ENCODE measurements at places on chromosomes 11 and 22.

DNA sequence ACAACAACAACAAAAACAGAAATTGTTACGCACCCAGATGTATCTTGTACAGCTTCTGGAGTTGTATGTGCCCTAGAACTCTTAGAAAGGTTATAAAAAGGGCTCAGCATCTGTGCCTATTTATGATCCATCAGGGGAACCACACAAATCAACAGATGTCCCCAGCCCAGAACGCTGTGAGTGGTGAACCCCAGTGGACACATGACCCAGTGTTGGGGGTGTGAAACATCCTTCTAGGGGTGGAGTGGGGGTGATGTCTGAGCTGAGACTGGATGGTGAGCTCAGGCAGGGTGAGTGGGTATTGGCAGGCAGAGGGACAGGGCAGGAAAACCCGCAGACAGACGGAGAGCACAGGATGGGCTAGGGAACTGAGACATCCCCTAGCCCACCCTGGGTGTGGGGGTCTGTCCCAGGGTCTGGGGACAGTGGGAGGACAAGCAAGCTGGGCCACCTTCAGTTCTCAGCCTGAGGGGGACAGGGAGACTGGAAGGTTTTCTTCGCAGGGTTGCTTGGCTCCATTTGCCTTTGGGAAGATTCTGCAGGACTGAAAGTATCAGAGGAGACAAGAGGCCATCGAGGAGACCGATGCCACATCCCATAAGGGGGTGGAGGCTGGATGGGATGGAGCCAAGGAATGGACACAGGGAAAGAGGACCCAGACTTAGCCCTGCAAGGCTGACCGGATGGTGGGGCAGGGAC lies 5.8 kb upstream of the EMID1 start:
- DNase-seq, result no peak

- DNase-seq, result no peak
These were observed 377.8 kb upstream of the CCDC90B start for GRCh38 chr11:83663988-83664387.

GRCh38 chr11:18019650-18020049 lies 6.8 kb upstream of the SERGEF start:
- DNase-seq, result no peak

- no peak for DNase-seq
These were observed 141.3 kb downstream of the NAV2 start for GRCh38 chr11:19853920-19854319.

DNA sequence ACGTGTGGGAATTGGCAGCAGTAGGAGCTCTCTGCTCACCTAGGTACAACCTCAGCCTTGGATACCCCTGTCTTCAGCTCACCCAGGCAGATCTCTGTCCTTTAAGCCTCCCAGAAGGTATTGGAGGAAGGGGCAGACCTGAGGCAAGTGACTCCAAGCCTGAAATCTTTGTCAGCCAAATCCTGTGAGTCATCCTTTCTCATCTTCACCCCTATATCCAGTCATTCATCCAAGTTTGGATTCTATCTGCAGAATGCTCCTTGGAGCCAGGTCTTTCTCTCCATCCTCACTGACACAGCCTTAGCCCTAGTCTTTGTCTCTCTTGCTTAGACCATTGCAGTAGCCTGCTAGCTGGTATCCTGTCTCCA lies 10.4 kb upstream of the THY1 start:
- DNase-seq, result no peak

- DNase-seq, result no peak
These were observed 195.0 kb downstream of the UVRAG start for GRCh38 chr11:76010051-76010450.

DNA sequence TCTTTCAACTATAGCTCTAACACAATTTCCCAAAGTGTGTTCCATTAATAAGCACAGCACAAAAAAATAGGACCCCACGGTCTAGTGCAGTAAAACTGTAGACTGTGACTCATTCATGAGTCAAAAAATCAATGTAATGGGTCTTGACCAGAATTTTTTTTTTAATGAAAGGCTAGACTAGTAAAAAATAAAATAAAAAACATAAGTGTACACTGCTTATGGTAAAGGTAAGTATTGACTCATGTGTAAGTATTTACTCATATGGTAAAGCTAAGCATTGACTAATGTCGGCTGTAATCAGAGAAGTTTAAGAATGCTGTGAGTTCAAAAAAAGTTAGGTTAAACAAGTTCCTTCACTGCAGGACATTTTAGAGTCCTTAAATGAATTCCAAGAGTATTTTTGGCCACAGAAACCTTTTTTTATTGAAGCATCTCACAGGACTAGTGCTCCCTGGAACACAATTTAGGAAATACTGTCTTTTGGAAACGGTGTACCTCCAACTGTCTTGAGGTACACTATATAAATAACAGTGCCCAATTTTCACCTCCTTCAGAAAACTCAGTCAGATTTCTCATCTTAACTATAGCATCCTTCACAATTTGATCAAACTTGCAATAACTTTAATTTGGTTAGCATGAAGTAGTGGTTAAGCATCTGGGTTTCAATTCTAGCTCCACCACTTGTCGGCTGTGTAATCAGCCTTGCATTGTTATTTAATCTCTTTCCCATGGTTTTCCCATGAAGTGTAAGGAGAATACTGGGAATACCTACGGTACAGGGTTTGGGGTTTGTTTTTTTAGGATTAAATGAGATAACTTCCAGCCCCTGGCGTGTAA lies 2.1 kb downstream of the CCDC73 start:
- no peak for DNase-seq

DNA sequence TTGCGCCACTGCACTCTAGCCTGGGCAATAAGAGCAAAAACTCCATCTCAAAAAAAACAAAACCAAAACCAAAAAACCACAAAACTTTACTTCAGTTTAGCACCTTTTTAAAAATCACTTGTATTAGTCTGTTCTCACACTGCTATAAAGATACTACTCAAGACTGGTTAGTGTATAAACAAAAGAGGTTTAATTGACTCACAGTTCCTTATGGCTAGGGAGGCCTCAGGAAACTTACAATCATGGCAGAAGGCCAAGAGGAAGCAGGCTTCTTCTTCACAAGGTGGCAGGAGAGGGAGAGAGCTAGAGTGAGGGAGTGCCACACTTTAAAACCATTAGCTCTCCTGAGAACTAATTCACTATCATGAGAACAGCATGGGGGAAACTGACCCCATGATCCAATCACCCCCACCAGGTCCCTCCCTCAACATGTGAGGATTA lies 261.3 kb downstream of the TMEM135 start:
- DNase-seq, result no peak

- DNase-seq, result no peak
These were observed 21.2 kb downstream of the LGR4 start for GRCh38 chr11:27451244-27451965.

- no peak for DNase-seq
These were observed 74.6 kb downstream of the AASDHPPT start for GRCh38 chr11:106152013-106152412.

DNA sequence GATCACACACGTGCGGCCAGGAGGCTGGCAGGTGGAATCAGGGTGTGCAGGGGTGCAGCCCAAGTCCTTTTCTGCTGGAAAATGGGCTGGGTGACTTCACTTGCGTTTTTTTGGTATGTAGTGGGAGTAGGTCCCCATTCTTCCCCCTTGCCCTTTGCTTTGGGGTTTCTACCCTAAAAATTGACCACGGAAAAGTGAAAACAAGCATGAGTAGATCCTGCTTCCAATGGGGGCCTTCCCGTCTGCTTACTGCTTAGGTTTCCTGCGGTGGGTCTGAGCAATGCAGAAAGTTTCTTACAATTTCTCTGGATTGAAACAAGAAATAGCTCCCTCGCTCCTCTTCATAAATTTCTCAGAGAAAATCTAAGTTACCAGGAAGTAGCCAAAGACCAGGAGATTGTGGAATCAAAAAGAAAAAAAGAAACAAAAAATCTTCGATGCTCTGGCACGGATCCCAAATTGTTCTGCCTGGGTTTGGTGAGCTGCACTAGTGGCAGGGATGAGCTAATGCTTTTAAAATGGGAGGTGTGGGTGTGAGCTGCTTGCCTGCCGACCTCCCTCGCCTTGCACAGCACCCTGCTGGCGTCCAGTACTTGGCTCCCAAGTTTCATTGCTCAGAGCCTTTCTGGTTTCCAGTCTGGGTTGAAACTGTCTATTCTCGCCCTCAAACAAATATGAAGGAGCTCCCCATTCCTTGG lies 2.4 kb downstream of the TIMP3 start:
- DNase-seq, result no peak

DNA sequence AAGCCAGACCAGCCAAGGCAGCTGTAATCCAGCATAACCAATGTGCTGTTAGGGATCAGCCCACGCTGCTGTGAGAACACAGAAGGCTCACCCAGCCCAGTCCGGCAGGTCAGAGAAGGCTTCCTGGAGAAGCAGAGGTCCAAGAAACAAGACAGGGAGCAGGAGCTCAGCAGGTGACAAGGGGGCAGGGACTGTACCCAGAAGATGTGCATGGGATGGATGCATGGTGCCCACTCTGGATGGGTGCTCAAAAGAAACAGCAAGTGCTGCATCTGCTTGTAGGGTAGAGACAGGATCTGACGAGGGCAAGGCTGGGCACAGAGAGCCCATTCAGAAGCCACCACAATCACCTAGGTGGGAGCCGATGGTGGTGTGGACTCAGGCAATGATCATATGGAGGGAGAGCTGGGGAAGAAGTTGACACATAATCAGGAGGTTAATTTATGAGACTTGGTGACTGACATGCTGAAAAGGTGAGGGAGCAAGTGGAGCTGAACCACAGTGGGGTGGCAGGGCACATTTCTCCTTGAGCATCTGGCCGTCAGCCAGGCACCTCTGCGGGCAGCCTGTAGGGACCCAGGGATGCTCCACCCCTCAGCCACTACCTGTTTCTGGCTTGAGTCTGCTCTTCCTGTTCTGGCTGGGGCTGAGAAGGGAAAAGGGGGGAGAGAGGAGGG lies 102.3 kb upstream of the DRD2 start:
- no peak for DNase-seq

DNA sequence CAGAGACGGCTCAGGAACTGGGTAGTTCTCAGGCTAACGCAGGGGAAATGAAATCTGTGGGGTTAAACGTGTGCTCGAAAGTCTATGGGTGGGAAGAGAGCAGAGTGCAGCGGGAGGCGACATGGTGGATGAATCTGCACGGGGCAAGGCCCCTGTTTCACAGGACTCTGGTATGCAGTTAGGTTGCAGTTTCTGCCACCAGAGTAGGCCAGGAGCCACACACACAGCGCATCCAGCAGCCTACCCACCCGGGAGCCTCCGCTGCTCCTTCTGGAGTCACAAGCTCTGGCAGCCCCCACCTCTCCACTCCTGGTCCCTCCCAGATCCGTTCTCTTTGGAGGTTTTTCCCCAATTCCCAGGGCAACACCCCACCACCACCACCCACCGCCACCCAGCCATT lies 27.0 kb downstream of the SPATA19 start:
- DNase-seq, result no peak

- no peak for DNase-seq
These were observed 114.2 kb upstream of the CADM1 start for GRCh38 chr11:115618428-115618827.

DNA sequence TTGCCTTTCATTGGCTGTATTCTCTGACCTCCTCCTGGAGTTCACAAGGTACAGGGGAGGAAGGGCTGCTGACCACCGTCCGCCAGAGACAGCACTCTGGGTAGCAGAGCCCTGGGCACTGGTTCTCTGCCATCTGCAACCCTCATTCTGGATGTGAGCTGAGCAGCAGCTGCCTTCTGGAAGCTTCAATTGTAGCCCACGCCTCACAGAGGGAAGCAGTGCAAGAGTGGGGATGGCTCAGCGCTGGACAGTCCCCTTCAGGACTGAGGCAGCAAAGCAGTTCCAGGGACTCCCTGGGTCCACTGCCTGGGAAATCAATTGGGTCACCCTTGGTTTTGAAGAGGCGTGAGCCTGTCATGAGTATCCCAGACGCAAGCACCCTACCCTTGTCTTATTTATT lies 346.2 kb downstream of the CADM1 start:
- DNase-seq, result no peak
